ENCODE measurements at places on chromosomes 5 and 9.

- no peak for DNase-seq
These were observed 1138.2 kb upstream of the CDH18 start for GRCh38 chr5:21126236-21126635.

DNA sequence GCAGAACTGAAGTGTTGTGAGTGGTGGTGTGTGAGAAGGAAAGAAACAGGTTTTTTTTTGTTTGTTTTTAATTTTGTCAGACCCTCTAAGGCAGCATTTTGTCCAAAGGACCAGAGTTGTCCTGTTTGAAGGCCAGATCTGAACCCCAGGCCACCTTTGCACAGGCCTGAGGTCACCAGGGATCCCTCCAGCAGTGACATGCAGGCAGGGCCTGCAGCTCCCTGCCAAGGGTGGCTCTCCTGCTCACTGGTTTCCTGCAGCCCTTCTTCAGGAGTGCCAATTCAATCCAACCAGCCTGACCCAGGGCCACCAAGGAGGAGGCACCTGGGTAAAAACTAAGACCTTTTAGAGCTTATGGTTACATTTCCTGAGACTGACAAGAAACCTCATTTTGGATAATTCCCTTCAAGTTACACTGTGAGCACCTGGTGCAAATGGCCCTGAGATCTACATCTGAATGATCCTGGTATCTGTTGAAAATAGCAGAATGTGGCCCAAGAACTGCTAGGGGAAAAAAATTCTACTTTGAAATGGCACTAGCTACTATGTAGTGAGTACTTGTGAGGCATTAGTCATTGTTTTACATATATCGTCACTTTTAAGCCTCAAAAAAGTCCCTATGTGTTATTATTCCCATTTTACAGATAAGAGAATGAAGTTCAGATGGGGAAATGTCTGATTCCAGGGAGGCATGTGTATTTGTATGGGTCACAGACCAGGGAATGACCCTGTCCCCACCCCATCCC, 33.5 kb upstream of the SMU1 start:
- DNase-seq = no peak

- DNase-seq = no peak
These were observed 61.8 kb downstream of the KDM4C start for GRCh38 chr9:6819529-6819928.

- DNase-seq = no peak
These were observed 116.8 kb downstream of the PDZD2 start for GRCh38 chr5:31755676-31756230.

DNA sequence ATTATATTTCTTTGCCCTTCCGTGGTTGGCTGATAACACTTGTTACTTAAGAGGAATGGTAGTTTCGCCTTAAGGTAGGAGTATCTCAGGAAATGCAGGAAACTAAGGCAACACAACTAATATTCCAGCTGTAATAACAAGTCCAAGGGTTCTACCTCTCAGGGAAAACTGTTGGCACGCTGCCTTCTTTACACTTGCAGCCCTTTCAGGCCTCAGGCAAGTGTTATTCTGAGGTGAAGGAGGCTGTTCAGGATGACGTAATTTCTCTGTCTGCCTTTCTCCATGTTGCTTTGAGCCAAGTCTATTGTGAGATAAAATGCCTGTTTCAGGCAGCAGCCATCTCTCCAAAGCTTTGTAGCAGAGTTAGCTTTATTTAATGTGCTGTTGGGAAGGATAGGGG, 38.0 kb downstream of the VCAN start:
- DNase-seq = no peak

DNA sequence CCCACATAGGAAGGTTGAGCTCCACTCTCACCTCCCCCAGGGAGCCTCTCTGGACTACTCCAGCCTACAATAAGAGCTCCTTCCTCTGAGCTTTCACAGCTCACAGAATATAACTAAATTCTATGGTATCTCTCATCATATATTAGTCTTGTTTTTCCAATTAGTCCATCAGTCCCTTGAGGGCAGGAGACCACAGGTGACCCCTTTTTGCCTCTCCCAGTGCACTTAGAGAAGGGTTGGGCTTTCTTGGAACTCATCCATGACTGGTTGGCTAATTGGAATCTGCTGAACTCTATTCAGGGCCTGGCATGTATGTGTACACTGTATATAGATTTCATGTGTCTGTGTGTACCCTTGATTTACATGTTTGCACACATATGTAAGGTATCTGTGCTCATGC, 50.4 kb upstream of the ARAP3 start:
- DNase-seq = no peak

DNA sequence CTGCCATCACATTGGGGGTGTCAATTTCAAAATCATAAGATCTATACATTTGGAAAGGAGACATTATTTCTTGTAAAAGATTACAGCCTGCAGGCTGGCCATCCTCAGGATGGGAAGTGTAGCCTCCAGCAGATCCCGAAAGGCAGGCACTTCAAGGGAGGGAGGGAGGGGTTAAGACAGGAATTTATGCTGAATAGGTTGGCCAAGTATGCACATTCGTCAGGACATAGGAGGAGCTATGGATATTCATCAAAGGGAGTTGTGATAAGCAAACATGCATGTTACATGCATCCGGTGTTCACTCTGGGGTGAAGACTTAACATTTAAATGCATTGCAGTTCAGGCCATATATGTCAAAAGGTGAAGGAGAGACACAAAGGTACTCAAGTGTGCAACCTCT, 119.4 kb downstream of the CEP120 start:
- no peak for DNase-seq

- no peak for DNase-seq
These were observed 297.5 kb upstream of the TNC start for GRCh38 chr9:115415450-115415849.

- no peak for DNase-seq
These were observed 1.8 kb upstream of the LNPEP start for GRCh38 chr5:96933764-96934707.

DNA sequence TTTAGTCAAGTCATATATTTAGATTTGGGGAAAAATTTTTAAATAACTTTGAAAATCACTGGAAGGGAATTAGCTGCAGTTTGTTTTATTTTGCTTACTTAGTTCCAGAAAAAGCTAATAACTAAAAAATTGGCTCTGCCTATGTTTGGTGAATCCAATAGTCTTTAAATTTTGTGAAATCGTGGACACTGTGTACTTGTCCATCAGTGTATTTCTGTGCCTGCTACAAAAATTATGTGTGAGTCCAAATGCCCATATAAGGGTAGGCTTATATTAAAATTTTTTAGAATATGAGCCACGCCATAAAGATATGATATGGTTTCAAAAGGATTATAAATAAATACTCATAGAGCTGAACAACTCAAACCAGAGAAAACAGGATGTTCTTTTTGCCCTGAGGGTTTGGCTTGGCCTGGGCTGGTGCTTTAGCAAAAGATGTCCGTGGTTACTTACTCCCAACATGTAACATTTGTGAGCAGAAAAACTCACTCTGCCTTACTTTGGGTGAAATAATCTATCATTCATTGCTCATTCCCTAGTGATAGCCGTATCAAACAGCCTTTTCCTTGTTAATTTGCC, 133.2 kb upstream of the PRLR start:
- DNase-seq = no peak

DNA sequence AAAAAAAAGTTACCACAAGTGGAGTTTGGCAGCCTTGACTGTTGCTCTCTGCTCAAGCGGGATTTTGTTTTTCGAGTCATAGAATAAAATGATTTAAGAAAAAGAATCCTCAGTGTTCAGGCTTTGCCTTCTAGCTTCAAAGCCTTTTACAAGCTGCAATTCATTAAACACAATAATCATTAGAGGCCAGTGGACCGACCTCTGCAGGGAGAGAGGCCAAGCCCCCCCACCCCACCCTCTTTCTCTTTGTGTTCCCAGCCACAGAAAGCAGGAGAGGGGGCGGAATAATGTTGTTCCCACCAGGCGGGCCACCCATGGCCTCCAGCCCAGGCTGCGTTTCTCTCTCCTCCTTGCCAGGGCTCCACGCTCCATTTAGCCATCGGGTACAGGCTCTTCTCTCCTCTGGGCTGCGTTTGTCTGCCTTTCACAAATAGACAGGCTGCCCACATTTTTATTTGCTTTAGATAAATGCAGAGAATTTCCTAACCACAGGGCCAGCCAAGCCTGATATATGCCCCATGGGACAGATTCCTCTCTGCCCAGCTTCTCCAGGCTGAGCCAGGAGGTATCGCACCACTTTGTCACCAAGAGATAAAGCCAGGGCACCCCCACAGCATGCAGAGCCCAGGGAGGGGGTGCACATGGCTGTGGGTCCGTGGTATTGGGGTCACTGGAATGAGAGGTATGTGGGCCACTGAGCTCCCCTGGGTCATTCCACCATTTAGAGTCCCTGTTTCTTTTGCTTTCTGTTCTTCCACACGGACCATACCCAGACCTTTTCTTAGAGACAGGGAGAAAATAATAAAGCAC, 318.8 kb downstream of the PIK3R1 start:
- DNase-seq = no peak

- DNase-seq = no peak
These were observed 18.8 kb downstream of the RGS3 start for GRCh38 chr9:113482341-113482740.

DNA sequence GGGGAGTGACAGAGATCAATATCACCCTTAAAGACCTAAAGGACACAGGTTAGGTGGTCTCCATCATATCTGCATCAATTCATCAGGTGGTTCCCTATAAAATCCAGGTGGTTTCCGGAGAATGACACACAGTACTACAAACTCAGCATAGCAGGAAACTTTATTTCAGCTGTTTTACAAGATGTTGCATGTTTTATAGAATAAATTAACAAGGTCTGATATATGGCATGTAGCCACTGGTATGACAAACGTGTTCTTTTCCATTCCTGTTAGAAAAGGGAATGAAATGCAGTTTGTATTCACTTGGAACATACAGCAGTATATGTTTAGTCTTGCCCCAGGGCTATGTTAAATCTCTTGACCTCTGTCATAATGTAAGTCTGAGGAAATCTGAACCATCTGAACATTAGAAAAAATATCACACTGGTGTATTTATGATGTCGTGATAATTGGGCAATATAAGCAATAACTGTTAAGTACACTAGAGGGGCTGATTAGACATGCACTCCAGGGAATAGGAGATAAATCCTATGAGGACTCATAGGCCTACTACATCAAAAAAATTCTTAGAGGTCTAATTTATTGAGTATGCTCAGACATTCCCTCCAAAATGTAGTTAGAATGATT, 42.2 kb upstream of the TNFSF8 start:
- DNase-seq = no peak

- DNase-seq = no peak
These were observed 94.0 kb downstream of the CAVIN4 start for GRCh38 chr9:100671898-100672297.

GRCh38 chr9:9605681-9606080, 1007.1 kb downstream of the PTPRD start:
- DNase-seq = no peak

GRCh38 chr9:133659516-133659915, 23.4 kb downstream of the DBH start:
- no peak for DNase-seq

GRCh38 chr9:14275331-14275730, 38.6 kb downstream of the NFIB start:
- DNase-seq = no peak

GRCh38 chr5:38695021-38695958, 138.8 kb upstream of the LIFR start:
- no peak for DNase-seq

- no peak for DNase-seq
These were observed 516.6 kb upstream of the CLINT1 start for GRCh38 chr5:158375531-158375930.

- peak; percentile 87 for DNase-seq
These were observed 47.2 kb downstream of the GPBP1 start for GRCh38 chr5:57221049-57221568.

- DNase-seq = no peak
These were observed 15.5 kb downstream of the C5orf15 start for GRCh38 chr5:133952729-133953567.

DNA sequence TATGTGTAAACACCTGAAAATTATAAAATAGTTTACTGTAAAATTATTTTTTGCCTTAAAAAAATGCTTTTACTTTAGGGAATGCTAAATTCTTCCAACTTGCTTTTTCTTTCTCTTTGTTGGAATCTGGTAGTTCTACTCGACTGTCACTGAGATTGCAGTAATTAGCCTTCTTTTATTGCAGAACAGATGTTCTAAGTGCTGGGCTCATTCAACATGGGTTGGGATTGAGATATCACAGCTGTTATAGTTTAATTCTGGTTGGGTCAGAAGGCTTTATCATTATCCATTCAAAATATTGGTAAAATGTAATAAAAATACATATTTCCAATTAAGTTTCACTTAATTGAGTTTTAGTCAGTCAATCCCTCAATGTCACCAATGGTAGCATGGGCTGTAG, 686.7 kb downstream of the CDH18 start:
- no peak for DNase-seq

DNA sequence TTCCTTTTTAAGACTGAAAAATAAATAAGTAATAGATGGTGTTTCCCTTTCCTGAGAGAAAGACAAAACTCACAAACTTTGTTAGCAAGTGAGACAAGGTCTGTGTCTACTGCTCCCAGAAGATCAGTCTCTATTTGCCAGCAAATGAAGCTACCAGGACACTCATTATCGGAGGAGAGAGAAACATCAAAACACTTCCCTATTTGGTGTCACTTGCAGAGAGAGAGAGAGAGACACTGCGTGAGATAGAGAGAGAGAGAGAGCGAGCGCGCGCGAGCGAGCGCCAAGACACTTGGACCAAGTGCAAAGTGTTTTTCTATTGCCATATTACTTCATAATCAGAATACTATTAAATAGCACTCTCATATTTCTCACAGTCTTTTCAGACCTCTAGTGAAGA, 142.7 kb downstream of the KCNN2 start:
- DNase-seq = no peak

- DNase-seq = no peak
These were observed 2308.8 kb upstream of the ACO1 start for GRCh38 chr9:30075451-30076199.

- no peak for DNase-seq
These were observed 27.5 kb upstream of the SPINK14 start for GRCh38 chr5:148140846-148141245.

DNA sequence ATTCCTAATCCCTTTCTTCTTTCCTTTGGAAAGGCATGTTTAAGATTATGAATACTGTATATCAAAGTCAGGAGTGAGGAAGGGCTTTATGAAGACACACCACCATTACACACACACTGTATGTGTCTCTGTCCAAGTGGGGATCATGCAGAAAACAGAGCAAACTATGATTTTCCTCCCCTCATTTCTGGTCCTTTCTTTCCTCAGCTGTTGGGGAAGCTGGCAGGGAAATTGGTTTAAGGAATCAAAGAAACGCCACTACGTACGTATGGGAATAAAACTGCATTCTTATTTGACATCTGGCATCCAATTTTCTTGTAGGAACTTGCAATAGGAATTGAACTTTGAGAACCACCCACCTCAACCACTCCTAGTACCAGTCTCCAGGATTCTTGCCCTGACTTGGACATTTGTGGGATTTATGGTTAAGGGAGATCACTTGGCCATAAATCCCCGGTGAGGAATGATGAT, 125.8 kb downstream of the PDE4D start:
- DNase-seq = no peak

GRCh38 chr5:135055396-135055795, 21.4 kb upstream of the PITX1 start:
- DNase-seq = no peak

DNA sequence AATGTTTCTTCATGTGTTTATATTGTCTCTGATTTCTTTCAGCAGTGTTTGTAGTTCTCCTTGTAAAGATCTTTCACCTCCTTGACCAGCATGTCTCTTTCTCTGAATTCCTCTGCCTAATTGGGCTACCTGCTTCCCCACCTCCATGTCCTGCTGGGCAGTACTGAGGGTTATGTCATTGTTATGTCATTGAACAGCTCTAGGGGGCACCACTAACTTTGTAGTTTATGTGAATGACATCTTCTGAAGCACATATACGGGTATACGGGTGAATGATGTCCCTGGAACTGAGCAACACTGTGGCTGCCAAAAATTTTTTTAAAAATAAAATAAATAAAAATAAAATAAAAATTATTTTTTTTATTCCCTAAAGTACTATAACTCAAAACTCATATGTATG, 16.9 kb upstream of the SNCAIP start:
- no peak for DNase-seq
